Aorta (tissue), 5 donors: ENCODE measurements at places on chromosomes 16 and 17.

DNA sequence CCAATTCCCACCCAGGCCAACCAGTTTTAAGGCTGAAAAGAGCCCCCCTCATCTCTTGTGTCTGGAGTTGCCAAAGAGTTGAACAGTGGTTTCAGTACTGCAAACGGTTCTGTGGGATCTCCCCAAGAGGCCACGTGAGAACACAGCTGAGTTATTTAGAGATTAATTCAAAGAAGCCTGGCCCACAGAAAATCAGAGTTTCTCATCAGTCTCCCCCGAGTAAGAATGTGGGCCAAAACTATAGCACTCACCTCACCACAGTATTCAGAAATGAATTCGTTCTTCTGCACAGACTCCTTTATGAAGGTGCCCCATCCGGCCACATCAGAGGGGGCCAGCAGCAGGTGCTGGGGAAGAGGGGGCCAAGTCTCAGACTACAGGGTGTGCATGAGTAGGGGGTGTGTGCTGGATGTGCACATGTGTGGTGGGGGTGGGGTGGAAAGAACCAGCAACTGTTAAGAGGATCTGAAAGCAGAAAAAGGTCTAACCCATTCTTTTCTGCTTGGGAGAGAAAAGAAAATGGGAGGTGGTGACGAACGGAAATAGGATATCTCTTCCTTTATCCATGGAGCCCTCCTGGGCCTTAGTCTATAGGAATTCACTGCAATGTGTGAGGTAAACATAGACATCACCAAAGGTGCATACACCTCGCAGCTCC lies 22.6 kb downstream of the CNTNAP1 start:
- no peak for DNase-seq

- DNase-seq: peak; percentile 84
Observed at GRCh38 chr16:86509759-86510464, 415 bp upstream of the FOXF1 start.

DNA sequence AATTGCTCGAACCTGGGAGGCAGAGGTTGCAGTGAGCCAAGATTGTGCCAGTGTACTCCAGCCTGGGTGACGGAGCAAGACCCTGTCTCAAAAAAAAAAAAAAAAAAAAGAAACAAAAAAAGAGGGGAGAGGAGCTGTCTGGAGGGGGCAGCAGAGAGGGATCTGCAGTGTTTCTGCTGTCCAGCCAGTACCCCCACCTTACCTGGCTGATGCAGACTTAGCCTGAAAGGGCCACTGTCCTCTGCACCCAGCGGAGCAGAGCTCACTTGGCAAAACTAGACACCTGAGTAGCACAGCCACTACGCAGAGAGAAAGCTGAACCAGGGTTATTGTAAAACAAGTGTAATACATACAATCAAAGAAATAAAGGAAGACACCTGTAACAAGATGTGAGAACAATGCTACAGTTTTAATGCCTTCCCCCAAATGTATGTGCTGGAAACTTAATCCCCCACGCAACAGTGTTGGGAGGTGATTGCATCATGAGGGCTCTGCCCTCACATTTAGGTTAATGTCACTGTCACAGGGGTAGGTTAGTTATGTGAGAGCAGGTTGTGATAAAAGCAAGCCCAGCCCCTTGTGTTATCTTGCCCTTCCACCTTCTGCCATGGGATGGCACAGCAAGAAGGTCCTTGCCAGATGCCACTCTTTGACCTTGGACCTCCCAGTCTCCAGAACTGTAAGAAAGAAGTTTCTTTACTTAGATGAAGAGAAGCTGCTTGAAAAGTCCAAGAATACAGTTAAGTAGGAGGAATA lies 211.2 kb downstream of the RPTOR start:
- no peak for DNase-seq

DNA sequence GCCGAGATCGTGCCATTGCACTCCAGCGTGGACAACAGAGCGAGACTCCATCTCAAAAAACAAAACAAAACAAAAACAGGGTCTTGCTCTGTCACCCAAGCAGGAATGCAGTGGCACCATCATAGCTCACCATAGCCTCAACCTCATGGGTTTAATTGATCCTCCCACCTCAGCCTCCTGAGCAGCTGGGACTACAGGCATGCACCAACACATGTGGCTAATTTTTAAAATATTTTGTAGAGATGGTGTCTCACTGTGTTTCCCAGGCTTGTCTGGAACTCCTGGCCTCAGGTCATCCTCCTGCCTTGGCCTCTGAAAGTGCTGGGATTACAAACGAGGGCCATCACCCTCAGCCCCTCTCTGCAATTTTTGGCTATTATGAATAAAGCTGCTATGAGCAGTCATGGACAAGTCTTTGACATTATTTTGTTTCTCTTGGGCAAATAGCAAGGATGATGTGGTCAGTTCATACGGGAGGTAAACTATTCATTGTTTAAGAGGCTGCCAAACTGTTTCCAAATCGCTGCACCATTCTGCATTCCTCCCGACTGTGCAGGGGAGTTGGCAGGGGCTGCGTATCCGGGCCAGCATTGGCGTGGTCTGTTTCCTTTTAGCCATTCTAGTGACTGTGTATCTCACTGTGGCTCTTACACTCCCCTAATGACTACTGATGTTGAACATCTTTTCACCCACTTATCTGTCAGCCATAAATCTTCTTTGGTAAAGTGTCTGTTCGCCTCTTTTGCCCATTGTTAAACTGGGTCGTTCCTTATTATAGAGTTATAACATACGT lies 21.1 kb downstream of the EIF4A3 start:
- no peak for DNase-seq

- DNase-seq: no peak
Observed at GRCh38 chr17:72887917-72888316, 204.6 kb downstream of the SLC39A11 start.

- DNase-seq: no peak
Observed at GRCh38 chr16:51031598-51031997, 119.5 kb downstream of the SALL1 start.

DNA sequence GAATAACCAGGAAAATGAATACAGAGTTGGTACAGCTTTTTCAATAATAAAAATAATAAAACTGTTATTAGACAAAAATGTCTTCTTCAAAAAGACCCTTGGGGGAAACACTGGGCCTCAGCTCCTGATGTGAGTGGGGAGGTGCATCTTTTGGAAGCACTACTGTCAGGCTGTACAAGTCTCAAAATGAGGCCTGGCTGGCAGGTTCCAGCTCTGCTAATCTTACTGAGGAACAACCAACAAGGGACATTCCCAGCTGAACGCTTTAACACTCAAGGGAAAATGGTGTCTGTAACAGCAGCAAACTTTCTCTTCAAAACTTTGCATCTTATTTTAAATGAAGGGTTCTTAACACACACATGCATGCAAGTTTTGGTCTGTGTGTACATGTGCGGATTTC lies 19.7 kb downstream of the TEX2 start:
- DNase-seq: no peak

GRCh38 chr17:29039764-29040598 lies 3.0 kb upstream of the PIPOX start:
- DNase-seq: no peak

GRCh38 chr17:81306491-81306890 lies 11.4 kb upstream of the SLC38A10 start:
- no peak for DNase-seq

DNA sequence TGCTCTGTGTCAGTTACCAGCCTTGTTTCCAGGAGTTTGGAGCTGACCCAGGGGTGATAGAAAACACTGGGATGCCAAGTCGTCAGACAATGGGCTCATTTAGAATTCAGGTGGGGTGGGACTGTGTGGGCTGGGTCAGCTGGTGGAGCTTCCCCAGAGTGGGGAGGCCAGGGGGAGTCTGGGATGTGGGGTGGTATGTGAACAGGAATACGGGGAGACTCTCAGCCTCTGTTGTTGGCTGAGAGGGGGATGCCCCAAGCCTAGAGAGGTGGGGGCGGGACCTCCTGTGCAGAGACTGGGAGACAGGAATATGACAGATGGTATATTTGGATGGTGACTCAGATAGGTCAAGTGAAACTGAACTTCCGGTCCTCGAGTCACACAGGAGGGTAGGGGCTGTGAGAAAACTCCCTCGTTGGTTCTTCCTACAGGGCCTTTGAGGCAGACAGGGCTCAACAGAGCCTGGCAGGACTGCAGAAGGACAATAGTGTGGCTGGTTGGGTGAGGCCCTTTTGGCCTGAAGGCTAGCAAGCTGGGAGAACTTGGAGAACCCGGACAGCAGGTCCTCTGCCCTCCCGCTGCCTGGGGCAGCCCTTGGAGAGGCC lies 23.7 kb downstream of the CDH1 start:
- DNase-seq: no peak

- DNase-seq: no peak
Observed at GRCh38 chr16:85523602-85524364, 89.3 kb upstream of the GSE1 start.

- no peak for DNase-seq
Observed at GRCh38 chr16:3098459-3099394, at the start of gene ZSCAN10. Gene ZSCAN10 (minus strand): TSS chr16:3099294. CDS start chr16:3092937, 6,357 bp downstream.

DNA sequence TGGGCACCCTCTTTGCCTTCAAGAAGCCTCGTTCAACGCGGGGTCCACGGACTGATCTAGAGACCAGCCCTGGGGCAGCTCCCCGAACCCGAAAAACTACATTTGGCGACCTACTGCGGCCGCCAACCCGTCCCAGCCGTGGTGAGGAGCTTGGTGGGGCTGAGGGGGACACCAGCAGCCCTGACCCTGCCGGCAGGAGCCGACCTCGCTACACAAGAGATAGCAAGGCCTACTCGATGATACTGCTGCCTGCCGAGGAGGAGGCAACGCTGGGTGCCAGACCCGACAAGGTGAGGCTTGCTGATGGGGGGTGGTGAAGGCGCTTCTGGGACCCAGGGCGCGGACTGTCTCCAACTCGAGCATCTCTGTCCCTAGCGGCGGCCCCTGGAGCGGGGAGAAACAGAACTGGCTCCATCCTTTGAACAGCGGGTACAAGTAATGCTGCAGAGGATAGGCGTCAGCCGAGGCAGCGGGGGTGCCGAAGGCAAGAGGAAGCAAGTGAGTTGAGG lies 5.6 kb downstream of the ACD start:
- DNase-seq: no peak

GRCh38 chr17:63431939-63432804 lies 13.9 kb downstream of the CYB561 start:
- DNase-seq: peak; percentile 36

GRCh38 chr17:33904476-33904875 lies 350.6 kb upstream of the CCL2 start:
- no peak for DNase-seq

DNA sequence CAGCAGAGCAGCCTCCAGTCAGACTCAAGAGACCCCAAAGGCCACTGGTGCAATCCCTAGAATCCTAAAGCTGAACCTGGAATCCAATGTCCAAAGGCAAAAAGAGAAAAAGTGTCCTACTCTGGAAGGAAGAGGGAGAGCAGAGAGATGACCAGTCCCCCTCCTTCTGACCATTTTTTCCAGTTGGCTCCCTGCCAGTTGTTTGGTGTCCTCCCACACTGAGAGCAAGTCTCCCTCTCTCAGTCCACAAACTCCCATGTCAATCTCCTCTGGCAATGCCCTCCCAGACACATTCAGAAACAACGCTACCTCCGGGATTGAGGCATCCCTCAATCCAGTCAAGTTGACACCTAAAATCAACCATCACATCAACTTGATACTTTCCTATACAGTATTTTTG lies 4.3 kb upstream of the CLEC19A start:
- no peak for DNase-seq

DNA sequence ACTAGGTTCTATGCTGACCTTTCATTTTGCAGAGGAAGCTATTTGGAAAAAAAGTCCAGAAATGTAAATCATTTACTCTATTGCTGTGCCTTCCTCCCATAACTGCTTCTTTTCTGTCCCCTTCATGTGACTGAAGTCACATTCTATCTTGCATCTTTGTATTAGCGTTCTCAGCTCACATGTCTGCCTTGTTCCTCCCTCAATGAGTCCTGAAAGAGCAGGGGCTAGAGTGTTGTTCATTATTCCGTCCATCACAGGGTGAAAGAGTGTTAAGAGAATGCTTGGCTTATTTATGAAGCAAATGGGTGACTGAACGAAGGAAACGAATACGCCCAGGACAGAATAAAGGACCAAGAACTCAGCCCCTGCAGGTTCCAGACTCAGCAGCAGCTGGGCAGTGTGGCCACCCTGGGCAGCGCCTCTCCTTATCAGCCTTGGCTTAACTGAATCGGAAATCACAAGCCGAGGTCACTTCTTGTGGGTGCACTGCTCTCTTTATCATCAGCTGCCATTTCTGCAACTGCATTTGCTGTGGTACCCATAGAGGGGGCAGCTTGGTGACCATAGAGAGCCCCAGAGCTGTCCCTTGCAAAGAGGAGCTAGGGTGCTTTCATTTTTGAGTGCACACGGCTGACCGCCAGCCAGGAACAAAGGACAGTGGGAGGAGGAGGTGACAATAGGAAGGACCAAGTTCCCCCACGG lies 1.8 kb upstream of the PIK3R6 start:
- no peak for DNase-seq

- no peak for DNase-seq
Observed at GRCh38 chr17:34377078-34377823, 14.2 kb upstream of the CCL1 start.

- DNase-seq: peak; percentile 81
Observed at GRCh38 chr17:2701161-2701995, 10.2 kb downstream of the CLUH start.

DNA sequence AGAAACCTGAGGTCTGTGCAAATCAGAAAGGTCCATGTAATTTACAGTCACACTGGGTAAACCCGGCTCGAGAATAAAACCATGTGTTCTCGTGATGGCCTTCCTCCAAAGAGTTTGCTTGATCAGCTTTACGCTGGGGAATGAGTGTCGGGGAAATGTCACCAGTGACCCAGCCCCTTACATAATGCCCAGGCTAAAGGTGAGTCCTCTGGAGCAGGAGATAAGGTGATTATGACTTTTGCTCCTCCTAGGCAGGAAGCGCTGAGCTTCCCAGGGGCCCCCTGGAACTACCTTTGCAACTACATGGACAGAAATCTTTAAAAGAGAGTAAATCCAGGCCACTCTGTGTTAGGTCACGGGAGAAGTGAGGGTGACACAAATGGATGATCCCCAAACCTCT lies 15.7 kb downstream of the SLC6A4 start:
- DNase-seq: no peak

- peak; percentile 42 for DNase-seq
Observed at GRCh38 chr16:89324056-89325010, 106.8 kb downstream of the ZNF778 start.

DNA sequence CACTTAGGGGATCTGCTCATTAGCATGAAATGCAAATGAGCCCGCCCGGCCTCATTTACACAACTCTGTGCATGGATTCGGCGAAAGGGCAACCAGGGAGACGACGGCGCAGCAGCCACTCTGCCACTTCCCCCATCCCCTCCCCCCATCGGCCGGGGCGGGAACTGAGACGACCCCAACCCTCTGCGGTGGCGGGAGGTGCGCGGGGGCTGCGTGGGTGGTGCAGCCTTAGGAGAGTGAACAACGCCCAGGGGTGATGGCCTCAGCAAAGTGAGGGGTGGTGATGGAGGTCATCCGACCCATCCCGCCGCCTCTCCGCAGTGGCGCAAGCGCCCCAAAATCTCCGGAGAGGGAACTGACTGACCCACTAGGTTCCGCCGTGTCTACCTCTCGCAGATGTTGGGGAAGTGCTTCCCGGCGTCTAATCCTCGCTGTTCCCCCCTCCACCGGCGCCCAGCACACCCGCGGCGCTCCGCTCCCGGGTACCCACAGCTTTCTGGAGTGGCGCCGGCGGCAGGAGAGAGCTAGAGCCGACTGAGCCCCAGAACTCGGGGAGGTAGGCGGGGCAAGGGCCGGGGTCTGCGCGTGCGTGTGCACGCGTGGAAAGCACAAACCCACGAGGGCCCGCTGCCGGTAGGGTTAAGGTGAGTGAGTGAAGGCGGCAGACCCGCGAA lies 1.4 kb upstream of the CACNA1G start:
- no peak for DNase-seq

GRCh38 chr17:76131692-76132573 lies 9.1 kb downstream of the FOXJ1 start:
- DNase-seq: no peak

- peak; percentile 83 for DNase-seq
Observed at GRCh38 chr17:7380855-7381683, at the start of gene TNK1. Gene TNK1 (plus strand): TSS chr17:7381089. CDS start chr17:7382927, 1,838 bp downstream.
